GM10248 (cell line): ENCODE measurements at places on chromosomes 12 and 14.

DNA sequence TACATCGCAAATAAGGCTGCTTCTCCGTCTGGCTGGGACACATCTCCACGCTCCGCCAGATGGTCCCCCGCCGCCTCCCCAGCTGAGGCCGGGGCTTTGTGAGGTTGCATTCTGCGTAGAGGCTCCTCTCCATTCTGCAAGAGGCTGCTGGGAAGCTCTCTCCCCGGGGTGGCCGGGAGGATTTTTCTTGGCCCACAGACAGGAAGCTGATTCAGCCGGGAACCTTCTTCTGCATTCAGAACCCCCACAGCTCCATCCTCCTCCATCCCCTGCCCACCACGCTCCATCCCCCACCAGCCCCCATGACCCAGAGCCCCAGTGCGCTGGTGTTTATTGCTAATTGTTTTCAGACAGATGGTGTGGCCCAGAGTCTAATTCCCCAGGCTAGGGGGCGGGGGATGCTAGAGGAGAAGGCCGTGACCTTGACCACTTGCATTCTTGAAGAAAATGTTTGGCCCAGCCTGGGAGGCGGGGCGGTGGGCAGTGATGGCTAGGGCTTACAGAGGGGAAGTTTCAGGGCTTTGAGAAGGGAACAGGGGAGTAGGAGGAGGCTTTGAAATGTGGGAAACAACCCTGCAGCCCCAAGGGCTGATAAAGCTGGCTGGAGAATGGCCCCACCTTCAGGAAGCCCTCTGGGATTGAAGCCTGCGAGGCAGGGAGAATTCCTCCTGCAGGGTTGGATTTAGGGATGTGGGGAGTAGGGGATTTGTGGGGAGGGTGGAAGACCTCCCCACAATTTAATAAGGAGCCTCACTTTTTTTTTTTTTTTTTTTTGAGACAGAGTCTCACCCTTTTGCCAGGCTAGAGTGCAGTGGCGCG lies 88.5 kb upstream of the NCOR2 start:
- no peak for DNase-seq

DNA sequence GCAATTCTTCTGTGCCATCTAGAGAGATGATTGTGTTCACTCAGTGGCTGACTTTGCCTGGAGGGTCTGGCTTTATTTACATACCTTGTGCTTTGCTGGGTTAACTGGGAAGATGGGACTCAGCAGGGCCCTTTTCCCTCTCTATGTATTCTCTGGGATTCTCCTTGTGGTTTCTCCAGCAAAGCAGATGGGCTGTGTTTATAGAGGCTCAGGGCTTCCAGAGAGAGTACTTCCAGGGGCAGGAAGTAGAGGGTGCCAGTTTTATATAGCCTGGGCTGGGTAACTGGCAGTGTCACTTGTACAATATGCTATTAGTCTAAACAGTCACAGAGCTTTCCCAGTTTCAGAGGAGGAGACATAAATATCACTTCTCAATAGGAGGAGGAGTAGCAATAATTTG lies 509.9 kb downstream of the DIO2 start:
- no peak for DNase-seq

GRCh38 chr12:63302941-63303536 lies 152.0 kb upstream of the AVPR1A start:
- no peak for DNase-seq

GRCh38 chr14:24260026-24260779 lies 2.8 kb downstream of the TGM1 start:
- DNase-seq: no peak

- DNase-seq: no peak
Measured at GRCh38 chr12:108190529-108190928, 61.4 kb downstream of the WSCD2 start.

- DNase-seq: no peak
Measured at GRCh38 chr12:51192284-51192671, 19.3 kb upstream of the TFCP2 start.

DNA sequence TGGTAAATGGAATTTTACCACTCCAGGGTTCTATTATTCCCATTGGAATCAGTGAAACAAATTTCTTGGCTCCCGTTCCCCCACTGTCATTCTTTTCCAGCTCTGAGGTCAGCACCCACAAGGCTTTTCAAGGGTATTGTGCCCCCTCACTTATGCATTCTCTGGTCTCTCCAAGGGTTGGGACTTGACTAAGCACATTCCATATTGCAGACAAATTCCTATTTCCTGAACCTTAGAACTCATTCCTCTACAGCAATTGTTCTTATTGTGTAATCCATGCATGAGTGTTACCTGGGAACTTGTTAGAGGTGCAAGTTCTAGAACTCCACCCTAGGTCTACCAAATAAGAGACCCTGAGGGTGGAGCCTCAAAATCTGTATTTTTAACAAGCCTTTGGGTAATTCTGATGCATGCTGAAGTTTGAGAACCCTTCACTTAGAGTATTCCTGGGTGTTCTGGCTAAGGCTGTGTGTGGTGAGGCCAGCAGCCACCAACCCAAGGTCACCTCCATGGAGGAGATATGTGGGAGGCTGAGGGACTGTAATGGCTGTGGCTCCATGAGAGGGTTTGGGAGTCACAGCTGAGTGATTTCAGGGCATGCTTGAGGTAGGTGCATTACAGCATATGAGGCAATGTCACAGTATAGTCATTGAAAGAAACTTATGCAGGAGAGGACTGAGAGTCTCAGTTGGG lies 150.9 kb downstream of the TTC6 start:
- DNase-seq: no peak
